NCI-H510A treated with DMSO at 0.1 percent for 48 hours (cell line): ENCODE measurements at places on chromosomes 4 and X.

GRCh38 chr4:80876810-80877209, 153.7 kb upstream of the BMP3 start:
- no peak for DNase-seq

DNA sequence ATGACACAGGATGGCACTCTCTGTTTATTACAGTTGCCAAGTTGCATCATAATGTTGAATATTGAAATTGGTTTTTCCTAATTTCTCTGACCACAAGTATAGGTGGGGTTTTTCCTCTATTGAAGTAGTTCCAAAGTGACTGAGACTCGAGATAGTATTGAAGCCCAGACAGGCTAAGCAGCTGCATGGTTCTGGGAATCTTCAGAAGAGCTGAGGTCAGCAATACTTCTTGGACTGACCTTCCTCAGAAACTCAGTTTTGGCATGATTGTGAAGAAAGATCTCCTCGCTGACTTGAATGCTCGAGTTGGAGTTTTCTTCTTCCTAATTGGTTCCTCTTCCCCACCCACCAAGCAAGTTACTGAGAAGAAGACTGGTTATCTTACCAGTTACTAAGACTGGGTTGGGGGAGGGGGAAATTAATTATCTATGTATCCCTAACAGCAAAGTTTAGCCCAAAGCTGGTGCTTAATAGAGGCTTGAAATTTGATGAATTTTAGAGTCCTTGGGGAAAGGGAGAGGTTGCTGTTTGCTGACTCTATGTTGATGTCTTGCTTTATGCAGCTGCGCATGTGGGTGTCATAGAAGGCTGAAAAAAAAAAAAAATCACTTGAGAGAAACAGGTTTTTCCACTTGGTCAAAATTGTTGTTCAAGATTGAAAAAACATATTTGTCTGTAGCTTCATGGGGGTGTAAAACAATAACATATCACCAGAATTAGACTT, 91.1 kb downstream of the P2RY10 start:
- no peak for DNase-seq

GRCh38 chr4:185585211-185585610, 49.9 kb upstream of the PDLIM3 start:
- DNase-seq, result no peak

GRCh38 chr4:24395937-24396336, 188.4 kb downstream of the DHX15 start:
- DNase-seq, result no peak

GRCh38 chr4:165844161-165844560, 28.9 kb upstream of the TLL1 start:
- DNase-seq, result no peak

GRCh38 chr4:3530663-3531254, 1.5 kb downstream of the LRPAP1 start:
- DNase-seq, result no peak

DNA sequence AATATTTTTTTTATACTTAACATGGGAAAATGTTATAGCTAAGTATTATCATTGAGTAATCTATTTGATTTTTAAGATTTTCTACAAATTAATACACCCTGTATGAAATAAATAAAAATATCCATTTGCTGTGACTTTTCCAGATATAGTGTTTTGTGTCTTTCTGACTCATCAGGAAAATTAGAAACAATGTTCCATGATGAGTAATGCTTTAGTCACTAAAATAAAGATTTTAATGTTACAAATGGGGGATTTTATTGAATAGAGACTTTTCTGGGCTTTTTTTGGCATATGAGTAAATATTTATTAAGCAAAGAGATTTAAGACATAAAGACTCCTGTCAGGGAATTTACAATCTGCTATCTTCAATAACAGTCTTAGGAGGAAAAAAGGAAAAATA, 279.2 kb upstream of the NOCT start:
- DNase-seq, result no peak

- DNase-seq, result no peak
Measured at GRCh38 chr4:71050809-71051208, 57.4 kb downstream of the DCK start.

- no peak for DNase-seq
Measured at GRCh38 chr4:102438396-102439235, 62.5 kb upstream of the NFKB1 start.

- DNase-seq, result no peak
Measured at GRCh38 chr4:150234246-150234645, 156.0 kb downstream of the DCLK2 start.

DNA sequence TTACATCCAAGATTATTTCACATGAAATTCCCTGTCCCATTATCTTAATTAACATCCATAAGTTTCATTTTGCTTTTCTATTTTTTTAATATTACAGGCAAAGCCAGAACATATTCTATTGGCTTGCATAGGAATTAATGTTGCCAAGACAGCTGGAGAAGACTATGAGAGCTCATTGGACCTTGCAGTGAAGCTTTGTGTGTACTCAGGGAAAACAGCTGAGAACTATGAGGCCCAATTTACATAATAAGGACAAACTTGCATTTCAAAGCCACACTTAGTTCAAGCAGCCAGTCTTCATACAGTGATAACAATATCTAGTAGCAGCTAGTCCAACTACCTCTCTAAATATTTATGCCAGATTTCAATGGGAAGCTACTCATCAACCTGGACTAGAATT, 134.4 kb downstream of the DDX53 start:
- DNase-seq, result no peak

DNA sequence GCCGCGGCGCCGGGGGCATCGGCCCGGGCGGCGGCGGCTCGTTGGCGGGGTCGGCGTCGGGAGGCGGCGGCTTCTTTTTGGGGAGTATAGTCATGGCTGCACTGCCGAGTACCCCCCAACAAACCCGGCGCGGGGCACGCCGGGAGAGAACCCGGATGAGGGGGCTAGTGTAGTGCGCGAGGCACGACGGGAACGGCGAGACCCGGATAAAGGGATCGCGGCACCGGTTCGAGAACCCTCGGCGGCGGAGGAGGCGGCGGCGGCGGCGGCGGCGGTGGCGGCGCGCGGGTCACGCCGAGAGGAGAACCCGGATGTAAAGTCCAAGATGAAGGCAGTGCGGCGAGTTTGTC, at the start of gene OTUD5:
TSS of gene OTUD5 (minus strand) at position 131 of the 350 bp plus-strand sequence. CDS start at position 94, 37 bp downstream.
- no peak for DNase-seq

DNA sequence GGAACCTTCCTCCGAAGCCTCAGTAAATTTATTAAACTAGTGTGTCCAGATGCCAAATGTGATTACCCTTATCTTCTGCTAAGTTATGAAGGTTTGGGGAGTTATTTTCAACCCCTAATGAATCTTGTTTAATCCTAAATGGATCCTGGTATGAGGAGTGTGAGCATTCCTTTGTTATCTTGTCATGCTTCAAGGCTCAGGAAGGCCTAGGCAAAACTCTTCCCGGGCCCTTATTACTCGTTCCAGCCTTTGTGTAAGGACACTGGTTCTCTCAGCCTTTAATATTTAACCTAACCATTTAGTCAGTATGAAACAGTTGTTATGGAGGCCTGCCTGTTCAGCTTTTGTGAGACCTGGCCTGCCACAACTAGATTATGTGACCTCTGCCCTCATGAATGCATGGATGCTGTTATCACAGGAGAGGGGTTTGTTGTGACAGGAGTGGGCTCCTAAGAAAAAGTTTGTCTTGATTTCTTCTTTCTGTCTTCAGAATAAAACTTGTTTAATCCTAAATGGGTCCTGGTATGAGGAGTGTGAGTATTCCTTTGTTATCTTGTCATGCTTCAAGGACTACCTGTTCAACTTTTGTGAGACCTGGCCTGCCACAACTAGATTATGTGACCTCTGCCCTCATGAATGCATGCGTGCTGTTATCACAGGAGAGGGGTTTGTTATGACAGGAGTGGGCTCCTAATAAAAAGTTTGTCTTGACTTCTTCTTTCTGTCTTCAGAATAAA, 181.7 kb downstream of the SLC39A8 start:
- DNase-seq, result no peak

DNA sequence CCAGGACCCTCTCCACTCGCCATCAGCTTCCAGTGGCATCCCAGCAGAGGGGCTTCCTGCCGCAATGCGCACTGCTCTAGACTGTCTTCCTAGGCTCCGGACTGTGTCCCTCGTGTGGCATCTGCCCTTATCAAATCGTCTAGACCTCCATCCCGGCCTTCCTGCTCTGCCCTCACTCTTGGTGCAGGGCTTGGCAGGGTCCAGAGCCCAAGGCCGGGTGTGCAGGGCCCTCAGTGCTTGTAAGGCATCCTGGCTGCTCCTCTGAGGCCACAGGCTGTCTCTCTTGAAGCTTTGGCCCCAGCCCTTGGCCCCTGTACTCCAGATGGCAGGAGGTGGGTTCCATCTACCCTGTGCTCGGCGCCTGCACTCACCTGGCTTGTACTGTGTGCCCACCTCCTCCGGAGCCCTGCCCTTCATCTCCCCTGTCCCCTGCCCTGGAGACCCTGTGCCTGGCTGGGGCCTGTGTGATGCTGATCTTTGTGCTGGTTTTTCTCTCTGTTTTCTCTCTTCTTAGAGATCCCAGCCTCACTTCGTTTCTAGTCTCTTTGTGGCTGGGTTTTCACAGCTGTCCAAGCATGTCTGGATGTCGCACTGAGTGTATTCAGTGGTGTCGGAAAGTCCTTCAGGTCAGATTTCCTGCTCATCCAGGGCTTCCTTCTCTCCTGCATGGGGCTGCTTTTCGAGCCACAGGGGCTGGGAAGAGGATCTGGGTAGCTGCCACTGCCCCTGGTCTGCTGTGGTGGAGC, 3.7 kb upstream of the TREX2 start:
- DNase-seq, result no peak

DNA sequence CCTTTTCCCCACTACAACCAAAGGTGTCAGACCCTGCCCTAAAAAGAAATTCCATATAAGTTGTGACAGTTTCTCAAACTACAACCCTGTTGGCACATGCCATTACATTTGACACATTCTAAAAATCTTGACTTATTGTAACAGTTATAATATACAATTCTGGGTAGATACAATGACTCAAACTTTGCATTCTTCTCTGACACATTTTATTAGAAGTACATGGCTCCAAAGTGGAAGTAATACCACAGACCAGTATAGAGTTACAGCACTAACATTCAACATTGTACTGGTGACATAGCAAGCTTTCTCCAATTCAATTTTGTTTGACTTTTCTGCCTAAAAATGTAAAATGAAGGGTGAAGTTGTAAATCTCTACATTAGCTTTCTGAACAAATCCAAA, 196.6 kb upstream of the ETNPPL start:
- DNase-seq, result no peak

- DNase-seq, result no peak
Measured at GRCh38 chr4:110344165-110344564, 131.8 kb upstream of the ENPEP start.
